ENCODE measurements at places on chromosomes 7 and 10.

DNA sequence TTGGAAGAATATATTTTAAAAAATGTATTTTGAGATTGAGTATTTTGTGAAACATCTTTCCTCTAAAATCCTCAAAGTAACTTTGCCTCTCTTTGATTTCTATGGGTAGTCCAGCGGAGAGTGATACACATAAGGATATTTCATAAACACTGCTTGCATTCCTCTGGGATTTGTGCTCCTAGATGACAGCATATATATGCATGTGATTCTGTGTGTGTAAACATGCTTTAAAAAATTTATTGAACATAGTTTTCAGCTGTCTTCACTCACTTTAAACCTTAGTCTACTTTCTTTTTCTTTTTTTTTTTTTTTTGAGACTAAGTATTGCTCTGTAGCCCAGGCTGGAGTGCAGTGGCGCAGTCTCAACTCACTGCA is 84.6 kb downstream of the KAT6B start:
- DNase-seq, result no peak

DNA sequence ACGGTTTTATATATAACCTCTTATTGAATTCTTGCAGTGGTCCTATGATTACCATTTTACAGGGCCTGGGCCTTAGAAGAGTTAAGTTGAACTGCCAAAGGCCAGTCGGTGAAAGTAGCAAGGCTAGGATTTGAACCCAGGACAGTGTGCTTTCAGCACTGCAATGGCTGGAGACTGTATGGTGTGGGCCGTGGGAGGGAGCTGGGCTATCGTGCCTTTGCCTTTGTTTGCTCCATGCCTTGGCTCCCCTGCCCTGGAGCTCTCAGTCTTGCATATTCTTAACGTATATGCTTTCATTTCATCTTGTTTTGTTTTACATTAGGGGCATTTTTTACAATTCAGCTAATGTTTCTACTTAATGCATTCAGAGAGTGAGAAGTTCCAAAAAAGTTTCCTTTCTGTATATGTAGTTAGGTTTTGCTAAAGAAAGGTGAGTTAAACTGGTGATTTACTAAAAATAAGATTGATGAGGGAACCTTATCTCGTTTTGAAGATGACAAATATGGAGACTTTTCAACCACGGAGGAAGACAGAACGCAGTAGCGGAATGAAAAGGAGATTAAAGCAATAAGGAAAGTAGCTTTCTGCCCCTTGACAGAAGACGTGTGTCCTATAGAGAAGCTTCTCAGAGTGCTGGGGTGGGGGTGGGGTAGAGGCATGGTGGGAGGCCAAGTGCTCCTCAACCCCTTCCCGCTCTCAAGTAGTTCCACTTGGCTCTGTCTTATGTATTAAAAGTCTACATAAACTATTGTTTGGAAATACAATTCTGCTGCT is 82.5 kb downstream of the RTKN2 start:
- DNase-seq, result peak; percentile 41

DNA sequence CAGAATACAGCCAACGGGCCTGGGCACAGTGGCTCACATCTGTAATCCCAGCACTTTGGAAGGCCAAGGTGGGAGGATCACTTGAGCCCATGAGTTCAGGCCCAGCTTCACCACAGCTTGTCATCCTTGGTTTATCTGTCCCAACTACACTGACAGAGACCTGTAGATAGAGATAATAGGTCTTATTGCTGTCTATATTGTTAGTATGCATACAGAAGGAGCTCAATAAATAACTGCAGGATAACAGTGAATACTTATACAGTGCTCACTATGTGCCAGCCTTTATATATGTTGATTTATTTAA is 1.3 kb downstream of the CNPY4 start:
- DNase-seq, result no peak

GRCh38 chr10:116130006-116130405 is 143.0 kb downstream of the GFRA1 start:
- no peak for DNase-seq

- DNase-seq, result no peak
These were observed 19.9 kb upstream of the SP4 start for GRCh38 chr7:21407796-21408480.

DNA sequence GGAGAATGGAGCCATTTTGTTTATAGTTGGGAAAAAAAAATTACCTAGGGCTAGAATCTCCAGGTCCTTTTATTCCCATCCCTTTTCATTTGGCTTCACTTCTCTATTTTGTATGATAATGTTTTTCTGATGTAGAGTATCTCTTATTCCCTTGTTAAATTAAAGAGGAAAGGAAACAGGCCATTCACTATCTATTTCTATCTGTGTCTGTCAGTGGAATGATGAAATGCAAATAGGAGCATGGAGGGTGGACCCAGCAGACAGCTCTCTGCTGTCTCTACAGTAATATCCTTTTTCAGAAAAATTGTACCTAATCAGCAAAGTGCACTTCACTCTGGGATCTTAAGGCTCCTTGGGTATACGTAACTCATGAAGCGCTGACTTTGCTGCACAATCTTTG is 136.0 kb downstream of the SRI start:
- no peak for DNase-seq

DNA sequence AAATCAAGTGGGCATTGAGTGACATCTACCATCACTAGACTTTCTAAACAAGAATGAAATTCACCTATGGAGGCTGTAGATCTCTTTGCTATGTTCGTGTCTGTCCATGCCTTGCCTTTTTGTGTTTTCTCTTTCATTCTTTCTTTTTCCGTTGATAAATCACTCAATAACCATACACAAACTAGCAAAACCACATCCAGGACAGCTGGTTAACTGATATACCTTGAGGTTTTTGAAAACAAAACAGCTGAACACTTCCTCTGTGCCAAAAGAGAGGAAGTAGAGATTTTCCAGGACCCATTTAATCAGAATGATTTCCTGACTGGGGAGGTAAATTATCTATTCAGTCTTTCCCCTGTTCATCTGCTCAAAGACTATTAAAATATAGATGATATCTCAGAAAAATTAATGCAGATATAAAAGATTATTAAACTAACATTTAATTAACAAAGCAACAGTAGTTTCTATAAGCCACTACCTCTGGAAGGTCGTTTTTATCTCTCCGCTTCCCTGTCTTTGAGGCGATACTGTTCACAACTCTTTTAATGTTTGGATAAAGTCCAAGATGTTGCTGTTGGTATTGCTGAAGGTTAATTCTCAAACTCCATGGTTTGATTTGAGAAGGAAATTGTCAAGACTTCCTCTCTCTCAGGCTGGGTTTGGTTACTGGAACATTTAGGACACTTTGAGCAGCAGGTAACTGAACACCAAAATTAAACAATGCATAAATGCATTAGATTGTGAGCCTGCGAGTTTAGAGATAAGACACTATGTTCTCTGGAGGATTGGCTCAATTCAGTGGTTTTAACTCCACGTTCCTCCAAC is 24.4 kb upstream of the C10orf67 start:
- DNase-seq, result no peak

GRCh38 chr7:131057015-131057793 is 270.5 kb upstream of the MKLN1 start:
- no peak for DNase-seq

- no peak for DNase-seq
These were observed 11.4 kb upstream of the TWIST1 start for GRCh38 chr7:19128856-19129255.

- no peak for DNase-seq
These were observed 98.4 kb downstream of the SNX10 start for GRCh38 chr7:26390016-26390415.

DNA sequence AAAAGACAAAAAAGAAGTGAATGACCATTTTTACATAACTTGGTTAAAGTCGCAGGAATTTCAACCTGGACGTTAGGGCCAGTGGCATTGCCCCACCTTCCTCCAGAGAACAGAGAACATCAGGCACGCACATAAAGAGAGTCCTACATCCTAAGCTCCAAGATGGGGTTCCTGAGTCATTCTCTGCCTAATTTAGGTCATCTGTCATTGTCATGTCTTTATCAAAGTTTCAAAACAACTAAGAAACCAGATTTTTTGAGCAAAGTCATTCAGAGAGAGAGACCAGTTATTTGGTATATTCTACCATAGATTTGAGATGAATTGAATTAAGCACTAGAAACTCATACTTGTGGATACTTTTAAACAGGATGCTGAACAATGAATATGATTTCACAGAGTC is 241.7 kb downstream of the CALN1 start:
- DNase-seq, result no peak

GRCh38 chr7:23593706-23594105 is 3.5 kb upstream of the CCDC126 start:
- no peak for DNase-seq

GRCh38 chr7:71173955-71174354 is 42.0 kb downstream of the GALNT17 start:
- DNase-seq, result no peak

DNA sequence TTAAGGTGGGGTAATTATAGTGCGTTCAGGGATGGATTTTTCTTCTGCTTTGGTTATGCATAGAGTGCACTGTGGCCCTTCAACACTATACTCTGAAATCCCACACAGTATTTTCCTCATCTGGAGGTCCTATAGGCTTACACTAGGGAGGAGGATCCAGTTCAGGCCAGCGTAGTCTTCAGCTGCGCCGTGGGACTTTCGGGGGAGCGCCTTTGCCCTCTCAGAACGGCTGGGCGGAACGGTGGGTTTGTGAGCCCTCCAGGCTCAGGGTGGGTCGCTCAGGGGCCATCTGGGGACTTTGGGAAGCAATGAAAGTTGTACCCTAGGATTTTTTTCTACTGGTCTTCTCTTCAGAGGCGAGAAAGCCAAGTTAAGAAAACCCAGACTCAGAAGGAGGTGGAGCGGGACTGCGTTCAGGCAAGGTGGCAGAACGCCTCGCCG is 652 bp upstream of the VPS26A start:
- DNase-seq, result no peak

GRCh38 chr10:80870282-80870681 is 332.6 kb downstream of the SH2D4B start:
- DNase-seq, result no peak

- no peak for DNase-seq
These were observed 58.1 kb upstream of the WDR11 start for GRCh38 chr10:120793088-120793487.

- DNase-seq, result no peak
These were observed 200.5 kb downstream of the SKAP2 start for GRCh38 chr7:26663874-26664273.

- no peak for DNase-seq
These were observed 24.6 kb upstream of the WNT2 start for GRCh38 chr7:117347480-117347879.

GRCh38 chr10:63437116-63437949 is 28.4 kb downstream of the JMJD1C start:
- DNase-seq, result no peak

DNA sequence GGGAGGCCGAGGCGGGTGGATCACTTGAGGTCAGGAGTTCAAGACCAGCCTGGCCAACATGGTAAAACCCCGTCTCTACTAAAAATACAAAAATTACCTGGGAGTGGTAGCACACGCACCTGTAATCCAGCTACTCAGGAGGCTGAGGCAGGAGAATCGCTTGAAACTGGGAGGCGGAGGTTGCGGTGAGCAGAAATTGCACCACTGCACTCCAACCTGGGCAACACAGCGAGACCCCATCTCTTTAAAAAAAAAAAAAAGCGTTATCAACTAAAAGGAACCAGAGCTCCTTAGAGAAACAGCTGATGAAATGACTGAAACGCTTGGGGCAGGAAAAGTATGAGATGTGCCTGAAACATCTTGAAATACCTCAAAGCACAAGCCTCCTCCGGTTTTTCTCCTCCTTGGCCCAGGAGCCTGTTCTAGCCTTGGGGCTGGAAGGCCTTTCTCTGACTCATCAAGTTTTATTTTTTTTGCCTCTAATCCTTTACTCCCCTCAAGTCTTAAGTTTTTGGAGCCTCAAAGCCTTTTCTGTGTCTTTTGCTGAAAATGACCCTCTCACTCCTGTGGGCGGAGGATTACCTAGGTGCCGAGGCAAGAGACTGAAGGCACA is 2.6 kb upstream of the METTL27 start:
- no peak for DNase-seq

DNA sequence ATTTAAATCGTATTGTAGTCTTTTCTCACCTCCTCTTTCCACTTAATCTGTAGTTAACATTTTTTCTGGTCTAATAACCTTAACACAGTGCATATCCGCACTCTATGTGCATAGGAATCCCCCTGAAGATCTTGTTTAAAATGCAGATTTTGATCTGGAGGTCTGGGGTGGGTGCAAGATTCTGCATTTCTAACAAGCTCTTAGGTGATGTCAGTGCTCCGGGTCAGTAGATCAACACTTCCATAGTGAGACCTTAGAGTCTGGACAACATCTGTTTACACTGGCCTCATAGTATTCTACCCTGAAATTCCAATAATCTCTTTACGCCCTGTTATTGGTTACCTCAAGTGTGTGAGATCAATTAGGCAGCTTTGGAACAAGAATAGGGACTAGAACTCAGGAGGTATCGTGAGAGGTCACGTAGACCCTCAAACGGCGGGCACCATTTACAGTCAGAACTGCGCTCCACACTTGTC is 434 bp upstream of the PLEKHA8 start:
- no peak for DNase-seq

- no peak for DNase-seq
These were observed 108.7 kb upstream of the DPP6 start for GRCh38 chr7:153943457-153943856.

DNA sequence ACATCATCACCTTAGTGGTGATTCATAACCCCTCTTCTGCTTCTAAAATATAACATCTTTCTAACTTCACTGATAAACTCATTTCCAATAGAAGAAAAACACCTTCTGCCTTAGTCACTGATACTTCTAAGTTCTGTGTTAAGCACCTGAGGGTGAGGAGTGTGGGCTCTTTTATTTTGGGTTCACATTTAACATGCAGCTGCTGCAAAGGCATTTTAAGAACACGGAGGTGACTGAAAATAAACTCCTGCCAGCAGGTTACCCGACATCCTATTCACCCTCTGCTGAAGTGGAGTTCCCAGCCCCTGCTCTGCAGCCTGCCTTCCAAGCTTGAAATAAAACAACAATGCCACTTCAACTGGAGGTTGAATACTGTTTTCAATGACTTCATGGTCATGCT is 202.9 kb upstream of the PLXNA4 start:
- no peak for DNase-seq

DNA sequence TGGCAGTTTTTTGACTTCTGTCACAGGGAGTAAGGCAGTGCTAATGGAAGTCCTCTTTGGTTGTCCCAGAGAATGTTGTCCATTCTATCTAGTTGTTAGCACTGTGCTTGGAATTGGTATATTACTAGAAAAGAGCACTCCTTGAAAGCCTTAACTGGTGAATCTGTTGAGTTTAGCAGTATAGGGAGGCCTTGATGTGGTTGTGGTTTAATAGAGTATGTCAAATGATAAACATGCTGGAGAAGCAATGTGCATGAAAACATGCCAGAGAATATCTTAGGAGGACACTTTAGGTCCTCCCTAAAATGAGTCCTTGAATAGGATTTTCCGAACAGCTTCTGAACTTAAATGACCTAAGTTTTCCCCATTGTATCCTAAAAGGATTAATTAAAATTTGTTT is 98.6 kb downstream of the BTRC start:
- no peak for DNase-seq

Data from stimulated activated CD4-positive, alpha-beta T cell treated with anti-CD3 and anti-CD28 coated beads, Interleukin-4, amount 100 ng/mL, for 48 hours (primary cell).